LoVo (cell line): ENCODE measurements at places on chromosomes 16 and 17.

DNA sequence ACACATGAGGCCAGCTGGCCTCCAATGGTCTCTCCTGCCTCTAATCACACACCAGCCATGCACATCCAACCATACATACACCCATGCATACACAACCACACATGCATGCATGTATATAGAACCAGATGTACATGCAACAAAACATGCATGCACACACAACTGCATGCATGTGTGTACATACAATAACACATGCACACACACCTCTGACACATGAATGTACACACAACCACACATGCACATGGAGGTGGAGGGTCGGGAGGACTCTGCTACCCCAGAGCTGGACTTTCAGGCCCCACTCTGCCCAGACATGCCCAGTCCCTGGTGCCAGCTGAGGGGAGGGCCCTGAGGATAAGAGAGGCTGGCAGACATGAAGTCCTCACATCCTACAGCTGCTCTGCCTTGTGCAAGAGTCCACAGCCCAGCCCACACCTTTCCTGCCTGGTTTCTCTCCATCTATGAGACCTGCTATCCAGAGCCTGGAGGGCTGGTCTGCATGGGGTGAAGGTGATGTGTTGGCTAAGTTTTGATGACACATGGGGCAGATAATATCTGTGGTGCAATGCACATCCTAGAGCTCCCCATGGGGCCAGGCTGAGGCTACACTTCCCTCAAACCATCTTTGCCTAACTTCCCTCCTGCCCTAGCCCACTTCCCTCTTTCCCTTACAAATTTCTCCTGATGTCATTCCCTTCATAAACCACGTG, 50.9 kb upstream of the SDK2 start:
- DNase-seq: no peak

GRCh38 chr17:81870131-81870980, 781 bp downstream of the ARHGDIA start:
- DNase-seq: no peak

- no peak for DNase-seq
Observed at GRCh38 chr16:75559564-75560372, 3.7 kb upstream of the TMEM231 start.

DNA sequence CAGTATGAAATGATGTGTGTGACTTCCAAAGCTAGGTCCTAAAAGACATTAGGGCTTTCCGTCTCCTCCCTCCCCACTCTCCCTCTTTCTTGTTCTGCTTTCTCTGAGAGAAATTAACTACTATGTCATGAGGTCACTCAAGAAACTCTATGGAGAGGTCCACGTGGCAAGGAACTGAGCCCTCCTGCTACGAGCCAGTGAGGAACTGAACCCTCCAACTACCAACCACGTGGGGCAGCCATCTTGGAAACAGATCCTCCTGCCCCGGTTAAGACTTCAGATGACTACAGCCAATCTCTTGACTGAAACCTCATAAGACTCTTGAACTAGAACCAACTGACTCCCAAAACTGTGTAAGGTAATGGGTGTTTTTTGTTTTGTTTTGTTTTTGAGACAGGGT, 4.2 kb upstream of the ALOX15 start:
- DNase-seq: no peak

DNA sequence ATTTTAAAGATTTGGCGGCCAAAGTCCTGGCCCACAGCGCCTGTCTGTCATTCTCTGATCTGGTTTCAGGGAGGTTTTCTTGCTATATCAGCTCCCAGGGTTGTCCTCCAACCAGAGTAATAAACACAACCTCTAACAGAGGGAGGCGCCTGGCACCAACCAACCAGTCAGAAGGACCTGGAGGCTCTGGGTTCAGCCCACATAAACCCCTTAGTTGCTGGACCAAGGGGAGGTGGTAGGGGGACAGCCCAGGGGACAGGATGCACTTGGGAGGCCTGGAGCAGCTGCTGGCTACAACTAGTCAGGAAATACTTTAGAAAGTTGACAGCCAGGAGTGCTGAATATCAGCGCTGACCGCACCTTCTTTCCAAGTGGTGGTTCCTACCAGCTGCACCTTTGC, 41.7 kb upstream of the CDRT4 start:
- DNase-seq: no peak

- no peak for DNase-seq
Observed at GRCh38 chr16:9098377-9099090, 7.1 kb downstream of the HAPSTR1 start.

- no peak for DNase-seq
Observed at GRCh38 chr16:83622010-83622409, 185.8 kb upstream of the HSBP1 start.

- DNase-seq: no peak
Observed at GRCh38 chr16:72788269-72788809, 259.6 kb downstream of the ZFHX3 start.

DNA sequence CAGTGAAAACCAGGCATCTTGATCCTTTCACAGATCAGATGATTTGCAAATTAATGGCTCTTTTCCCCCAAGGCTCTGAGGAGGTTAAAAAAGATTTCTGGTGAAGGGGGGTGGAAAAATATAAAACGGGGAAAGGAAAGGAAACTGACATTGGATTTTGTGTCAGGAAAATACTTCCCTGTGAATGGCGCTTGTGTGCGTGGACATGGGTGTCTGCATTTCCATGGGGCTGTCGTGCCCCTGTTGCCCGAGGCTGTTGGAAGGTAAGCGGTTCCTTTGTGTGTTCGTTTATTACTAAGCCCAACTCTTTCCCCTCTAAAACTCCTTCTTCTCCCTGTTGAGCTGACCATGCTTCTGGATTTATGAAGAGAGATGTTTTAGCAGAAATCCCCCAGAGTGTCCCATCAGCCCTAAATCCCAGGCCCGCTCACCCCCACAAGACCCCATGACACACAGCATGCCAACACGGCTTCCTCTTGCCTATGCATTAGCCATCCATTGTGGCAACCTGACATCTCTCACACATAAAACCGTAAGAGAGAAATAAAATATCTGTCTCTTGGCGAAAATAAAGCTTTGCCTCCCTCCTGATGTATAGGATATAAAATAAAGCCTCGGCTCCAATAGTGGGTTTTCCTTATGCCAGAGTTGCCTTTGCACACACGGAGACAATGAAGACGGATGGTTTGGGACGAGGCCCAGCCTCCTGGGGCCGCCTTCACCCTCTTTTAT, 7.3 kb upstream of the LHX1 start:
- no peak for DNase-seq

DNA sequence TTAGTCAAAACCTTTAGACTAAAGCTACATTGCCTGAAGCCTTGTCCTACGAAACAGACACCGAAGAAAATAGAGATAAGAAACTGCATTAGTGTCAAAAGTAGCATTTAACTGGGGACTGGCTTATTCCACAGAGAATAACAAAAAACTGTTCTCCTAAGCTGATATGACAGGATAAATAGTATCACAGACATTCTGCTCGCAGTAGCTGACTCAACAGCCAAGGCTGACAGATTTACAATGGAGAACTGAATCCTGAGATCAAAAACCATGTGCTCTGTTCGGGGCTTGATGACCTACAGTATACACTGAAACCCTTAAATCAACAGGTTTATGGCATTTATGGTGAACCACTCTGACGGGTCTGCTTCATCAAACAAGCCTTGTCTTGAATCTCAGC, 25.5 kb downstream of the ADAMTS18 start:
- DNase-seq: no peak

DNA sequence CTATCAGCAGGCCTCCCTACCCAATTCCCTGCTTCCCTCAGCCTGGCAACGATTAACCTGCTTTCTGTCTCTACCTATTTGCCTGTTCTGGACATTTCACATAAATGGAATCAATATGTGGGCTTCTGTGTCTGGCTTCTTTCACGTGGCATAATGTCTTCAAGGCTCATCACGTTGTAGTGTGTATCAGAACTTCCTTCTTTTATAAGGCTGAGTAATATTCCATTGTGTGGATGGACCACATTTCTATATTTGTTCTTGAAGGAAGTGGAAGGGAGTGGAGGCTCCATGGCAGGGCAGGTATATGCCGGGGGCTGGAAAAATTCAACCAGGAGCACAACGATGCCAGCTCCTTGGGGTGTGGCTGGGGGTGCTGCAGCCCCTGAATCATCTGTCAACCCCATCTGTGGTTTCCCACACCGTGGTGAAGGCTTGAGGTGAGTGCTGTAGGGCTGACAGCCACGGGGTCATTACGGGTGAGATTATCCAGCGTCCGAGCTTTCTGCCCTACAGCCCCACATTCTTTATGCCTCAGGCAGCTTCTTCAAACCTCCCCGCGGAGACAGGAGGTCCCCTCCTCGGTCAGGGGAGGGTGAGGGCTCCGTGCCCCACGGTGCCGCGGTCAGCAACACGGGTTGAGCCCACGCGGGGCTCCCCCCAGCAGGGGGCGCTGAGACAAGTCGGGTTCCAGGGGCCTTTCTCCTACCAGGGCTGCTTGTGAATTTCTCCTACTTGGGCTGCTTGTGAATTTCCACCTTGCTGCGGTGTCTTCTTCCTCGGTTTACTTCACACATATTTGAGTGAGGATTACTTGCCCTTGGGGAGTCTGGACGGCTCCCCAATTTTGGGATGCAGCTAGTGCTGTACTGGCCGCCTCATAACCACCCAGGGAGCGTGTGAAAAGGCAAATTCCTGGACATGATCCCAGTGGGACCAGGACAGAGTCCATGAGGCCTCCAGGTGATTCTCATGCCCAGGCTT, 18.3 kb upstream of the WFIKKN2 start:
- DNase-seq: peak; percentile 14

GRCh38 chr17:19652595-19652994, 4.0 kb downstream of the ALDH3A2 start:
- no peak for DNase-seq

- DNase-seq: no peak
Observed at GRCh38 chr17:45144199-45145034, 3.9 kb upstream of the HEXIM1 start.

DNA sequence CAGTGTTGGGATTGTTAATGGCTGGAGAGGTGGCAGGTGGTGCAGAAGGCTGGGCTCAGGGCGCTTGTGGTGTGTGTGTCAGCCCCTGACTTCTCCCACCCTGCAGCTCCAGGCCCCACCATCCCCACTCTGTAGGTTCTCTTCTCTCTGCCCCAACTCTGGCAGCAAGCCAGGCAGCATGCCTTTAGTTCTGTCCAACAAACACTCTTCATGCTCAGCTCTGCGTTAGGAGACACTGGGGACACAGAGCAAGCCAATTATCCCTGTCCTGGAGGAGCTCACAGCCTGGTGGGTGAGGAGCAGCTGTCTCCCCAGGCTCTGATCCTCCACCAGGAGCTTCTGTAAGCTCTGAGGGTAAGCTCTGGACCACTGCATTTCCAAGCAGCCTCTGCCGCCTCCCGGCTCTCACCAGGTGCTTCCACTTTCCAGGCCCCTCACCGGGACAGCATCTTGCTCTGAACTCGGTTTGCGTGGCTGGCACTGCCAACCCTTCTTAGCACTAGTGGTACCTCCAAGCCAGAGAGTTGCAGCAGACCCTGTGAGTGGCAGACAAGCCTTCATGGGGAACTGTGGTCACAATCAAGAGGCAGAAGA, 34.3 kb upstream of the WSCD1 start:
- DNase-seq: no peak

- no peak for DNase-seq
Observed at GRCh38 chr17:65093930-65094329, 37.4 kb upstream of the GNA13 start.

DNA sequence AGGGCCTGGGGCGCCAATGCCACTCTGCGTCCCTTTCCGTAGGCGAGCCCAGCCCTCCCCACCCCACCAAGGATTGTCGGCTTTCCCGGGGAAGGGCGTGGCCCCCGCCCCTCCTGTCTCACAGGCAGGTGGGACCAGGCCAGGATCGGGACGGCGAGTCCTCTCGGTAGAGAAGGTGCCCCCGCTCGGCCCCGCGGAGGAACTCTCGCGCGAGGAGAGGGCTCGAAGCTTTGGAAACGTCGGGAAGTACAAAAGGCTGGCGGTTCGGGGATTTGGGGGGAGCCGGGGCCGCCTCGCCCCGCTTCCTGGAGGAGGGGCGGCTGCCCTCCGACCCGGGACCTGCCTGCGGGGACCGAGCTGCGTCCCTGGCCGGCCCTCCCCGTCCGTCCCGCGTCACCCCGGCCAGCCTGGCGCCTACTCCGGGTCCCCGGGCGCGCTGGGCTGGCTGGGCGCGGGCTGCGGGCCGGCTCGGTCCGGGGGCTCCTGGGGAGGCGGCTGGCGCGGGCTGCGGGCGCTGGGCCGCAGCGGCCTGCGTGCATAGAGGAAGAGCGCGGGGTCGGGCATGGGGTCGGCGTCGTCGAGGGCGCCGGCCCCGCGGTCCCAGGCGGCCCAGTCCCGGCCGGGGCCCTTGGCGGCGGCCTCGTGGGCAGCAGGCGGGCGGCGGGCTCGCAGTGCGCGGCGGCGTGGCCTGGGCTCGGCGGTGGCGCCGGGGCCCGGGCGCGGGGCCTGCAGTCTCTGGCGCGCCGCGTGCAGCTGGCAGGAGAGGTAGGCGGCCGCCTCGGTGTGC, 12.6 kb upstream of the CLUH start:
- DNase-seq: peak; percentile 65

- peak; percentile 8 for DNase-seq
Observed at GRCh38 chr17:14699574-14700185, 398.8 kb downstream of the HS3ST3B1 start.

GRCh38 chr16:23330161-23330560, 28.1 kb downstream of the SCNN1B start:
- no peak for DNase-seq

DNA sequence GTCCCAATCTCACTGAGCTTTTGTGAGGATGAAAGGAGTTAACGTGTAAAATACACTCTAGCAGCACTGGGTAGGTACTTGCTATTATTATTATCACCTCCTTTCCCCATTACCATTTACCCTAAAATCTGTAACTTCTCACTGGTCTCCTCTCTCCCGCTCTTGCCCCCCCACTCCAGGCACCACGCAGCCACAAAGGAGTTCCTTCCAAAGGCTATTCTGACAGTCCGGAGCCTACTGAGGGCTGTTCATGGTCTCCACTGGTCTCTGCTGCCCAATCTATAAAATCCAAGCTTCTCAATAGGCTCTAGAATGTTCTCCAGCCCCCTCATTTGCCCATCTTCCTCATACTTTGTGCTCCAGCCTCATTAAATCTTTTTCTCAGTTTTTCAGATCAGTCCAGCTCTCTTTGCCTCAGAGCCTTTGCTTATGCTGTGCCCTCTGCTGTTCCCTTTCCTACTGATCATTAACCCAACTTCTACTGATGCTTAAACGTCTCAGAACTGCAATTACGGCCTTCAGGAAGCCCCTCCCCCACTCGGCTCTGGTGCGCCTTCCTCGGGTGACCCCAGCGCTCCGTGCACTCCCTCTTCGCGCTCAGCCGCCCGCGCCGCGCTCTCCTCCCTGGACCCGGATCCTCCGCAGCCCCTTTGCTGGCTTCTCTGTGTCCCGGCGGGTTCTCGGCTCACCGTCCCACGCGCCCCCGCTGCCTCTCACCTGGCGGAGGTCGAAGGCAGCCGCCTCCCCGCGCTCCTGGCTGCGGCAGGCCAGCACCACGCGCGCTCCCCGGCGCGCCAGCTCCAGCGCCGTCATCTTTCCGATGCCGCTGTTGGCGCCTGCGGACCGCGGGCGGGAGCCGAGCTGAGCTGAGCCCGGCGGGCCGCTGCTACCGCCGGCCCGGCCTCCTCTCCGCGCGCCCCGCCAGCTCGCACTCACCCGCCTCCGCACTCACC, 737 bp downstream of the DHRS13 start:
- DNase-seq: peak; percentile 35

DNA sequence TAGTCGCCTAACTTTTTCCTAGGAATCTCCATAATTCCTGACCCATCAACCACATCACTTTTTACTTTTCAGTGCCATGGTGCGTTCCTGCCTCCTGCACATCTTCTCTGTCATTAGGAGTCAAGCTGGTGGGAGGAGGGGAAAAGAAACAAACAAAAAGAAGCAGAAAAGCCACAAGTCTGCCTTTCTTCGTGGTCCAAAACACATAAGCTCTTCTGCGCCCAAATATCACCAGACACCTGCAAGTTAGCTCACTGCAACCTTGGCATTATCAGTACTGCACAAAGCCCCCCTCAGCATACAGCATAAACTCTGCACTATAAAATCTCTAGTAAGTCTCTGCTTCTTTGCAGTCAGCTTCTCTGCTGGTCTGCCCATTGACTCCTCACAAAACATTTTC, 295.3 kb downstream of the HS3ST3B1 start:
- DNase-seq: no peak
